ENCODE measurements at places on chromosomes 5 and 9.

DNA sequence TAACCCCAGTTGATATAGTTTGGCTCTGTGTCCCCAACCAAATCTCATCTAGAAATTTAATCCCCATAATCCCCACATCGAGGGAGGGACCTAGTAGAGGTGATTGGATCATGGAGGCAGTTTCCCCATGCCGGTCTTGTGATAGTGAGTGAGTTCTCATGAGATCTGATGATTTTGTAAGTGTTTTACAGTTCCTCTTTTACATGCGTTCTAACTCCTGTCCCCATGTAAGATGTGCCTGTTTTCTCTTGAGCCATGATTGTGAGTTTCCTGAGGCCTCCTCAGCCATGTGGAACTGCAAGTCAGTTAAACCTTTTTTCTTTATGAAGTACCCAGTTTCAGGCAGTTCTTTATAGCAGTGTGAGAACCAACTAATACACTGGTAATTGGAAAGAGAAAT lies 73.6 kb downstream of the CDH12 start:
- no peak for DNase-seq

- peak; percentile 25 for DNase-seq
These were observed 42.3 kb downstream of the JADE2 start for GRCh38 chr5:134567641-134568336.

DNA sequence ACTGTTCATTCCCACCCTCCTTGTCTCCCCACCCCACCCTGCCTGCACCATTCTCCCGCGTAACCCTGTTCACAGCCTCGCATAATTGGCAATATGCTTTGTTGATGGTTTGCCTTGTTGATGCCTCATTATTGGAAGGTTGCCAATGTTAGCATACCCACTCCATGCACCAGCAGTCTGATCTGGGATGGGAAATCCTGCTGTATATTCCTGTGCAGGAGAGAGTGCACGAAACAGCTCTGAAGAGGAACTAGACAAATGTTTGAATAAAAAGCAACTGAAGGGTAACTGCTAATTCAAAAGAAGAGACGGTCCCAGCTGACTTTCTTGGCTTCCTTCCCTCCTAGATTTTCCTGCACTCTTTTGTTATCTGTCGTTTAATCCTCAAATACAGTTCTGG lies 271.7 kb upstream of the TLE4 start:
- no peak for DNase-seq

- no peak for DNase-seq
These were observed 13.1 kb downstream of the FPGS start for GRCh38 chr9:127815512-127816361.
